Muscle of leg (tissue), 16 donors: ENCODE measurements at places on chromosomes 1 and 21.

GRCh38 chr1:84299536-84300170, 1.9 kb upstream of the SAMD13 start:
- peak overlapping the region; percentile 92 for H3K4me3 ChIP-seq
- no peaks in the 10 kb centered on the region for H3K36me3 ChIP-seq
- H3K27ac ChIP-seq, result peak overlapping the region; percentile 90
- no peaks in the 10 kb centered on the region for H3K27me3 ChIP-seq

- H3K27ac ChIP-seq, result peak overlapping the region; percentile 82
- H3K27me3 ChIP-seq, result no peaks in the 10 kb centered on the region
- no peak overlapping the region for H3K4me3 ChIP-seq
- H3K4me1 ChIP-seq, result peaks cover 54% of the 10 kb centered on the region
- peaks cover 17% of the 10 kb centered on the region for H3K36me3 ChIP-seq
- DNase-seq, result peak; percentile 74
Measured at GRCh38 chr1:9239622-9240401, 5.2 kb downstream of the H6PD start.

DNA sequence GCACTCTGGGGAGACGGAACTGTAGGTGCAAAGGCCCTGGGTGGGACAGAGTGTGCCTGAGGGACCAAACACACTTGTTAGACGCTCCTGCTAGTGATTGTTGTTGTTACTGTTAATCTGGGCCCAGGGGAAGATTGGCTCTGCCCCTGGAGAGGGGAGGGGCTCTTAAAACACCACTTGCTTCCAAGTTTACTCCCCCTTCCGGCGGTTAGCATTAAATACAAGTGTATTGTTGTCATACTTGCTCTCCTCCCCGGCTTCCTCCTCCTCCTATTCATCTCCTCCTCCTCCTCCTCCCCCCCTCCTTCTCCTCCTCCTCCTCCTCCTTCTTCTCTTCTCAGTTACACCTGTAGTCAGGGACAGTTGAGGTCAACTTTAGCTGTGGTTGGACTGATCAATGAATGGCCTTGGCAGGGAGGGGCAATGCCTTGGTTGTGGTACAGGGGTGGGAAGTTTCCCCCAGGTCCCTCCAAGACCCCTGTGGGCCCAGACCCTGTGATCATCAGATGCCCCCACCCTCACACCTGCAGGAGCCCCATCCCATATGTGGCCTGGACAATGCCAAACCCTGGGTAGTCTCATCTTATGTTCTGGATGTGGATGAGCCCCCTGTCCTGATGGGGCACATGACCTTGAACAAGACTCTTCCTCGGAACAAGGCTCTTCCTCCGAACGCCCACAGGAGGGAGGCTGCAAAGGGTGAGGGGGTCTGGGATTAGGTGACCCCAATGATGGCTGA, 217.3 kb downstream of the PTPRU start:
- H3K4me3 ChIP-seq, result no peak overlapping the region
- no peaks in the 10 kb centered on the region for H3K36me3 ChIP-seq
- peak; percentile 28 for DNase-seq
- peaks cover 3% of the 10 kb centered on the region for H3K27me3 ChIP-seq

DNA sequence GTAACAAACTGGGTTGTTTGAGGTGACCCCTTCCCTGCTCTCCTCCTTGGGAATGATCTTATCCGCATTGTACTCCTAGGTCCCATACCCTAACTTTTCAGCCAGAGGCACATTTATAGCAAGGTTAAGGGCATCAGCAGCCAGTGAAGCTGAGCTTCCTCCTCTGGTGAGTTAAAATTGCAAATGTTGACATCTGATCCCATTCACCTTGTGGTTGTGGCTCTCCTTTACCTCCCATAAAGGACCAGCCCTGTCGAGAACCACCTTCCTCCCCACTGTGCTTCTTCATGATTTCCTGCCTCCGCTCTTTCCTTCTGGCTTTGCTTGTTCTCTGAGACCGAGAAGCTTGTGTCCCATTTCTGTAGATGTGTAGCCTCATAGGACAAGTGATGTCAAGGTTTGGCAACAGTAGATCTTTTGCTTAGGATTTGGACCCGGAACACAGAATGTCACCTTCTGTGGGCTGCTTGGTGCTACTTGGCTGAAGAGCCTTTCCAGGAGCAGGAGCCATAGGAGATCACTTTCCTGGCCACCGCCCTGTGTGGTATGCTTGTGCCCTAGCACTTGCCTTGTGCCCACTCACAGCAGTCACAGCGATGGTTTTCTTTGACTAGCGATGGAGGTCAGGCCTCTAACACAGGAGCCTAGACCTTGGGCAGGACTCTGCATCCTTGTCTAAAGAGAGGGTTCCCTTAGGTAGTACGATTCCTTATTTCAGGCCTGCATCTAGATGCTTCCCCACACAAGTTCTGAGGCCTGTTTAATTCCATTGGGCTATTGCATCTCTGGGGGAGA, 18.8 kb downstream of the SZRD1 start:
- H3K4me3 ChIP-seq, result no peak overlapping the region
- peaks cover 40% of the 10 kb centered on the region for H3K4me1 ChIP-seq
- no peaks in the 10 kb centered on the region for H3K27me3 ChIP-seq
- peak overlapping the region; percentile 69 for H3K27ac ChIP-seq
- no peak for DNase-seq
- no peaks in the 10 kb centered on the region for H3K36me3 ChIP-seq

DNA sequence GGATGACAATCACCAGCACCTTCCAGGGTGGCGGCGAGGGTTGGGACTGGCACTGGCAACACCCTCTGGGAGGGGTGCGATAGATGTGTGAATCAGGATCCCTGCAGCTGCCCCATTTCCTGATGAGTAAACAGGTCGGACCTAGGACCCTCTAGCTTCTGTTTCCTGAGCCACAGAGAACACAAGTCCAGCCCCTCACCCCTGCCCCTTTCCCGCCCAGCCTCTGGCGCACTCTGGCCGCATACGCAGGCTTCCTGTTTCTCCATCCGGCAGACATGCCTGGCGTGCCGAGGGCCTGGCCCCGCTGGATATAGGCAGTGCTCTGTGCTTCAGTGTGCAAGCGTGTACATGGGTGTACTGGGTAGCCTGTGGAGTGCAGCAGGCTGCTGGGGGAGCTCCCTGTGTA, 4.6 kb downstream of the PEAR1 start:
- peaks cover 78% of the 10 kb centered on the region for H3K4me1 ChIP-seq
- peak; percentile 84 for DNase-seq
- H3K36me3 ChIP-seq, result peaks cover 2% of the 10 kb centered on the region
- peak overlapping the region; percentile 77 for H3K27ac ChIP-seq

DNA sequence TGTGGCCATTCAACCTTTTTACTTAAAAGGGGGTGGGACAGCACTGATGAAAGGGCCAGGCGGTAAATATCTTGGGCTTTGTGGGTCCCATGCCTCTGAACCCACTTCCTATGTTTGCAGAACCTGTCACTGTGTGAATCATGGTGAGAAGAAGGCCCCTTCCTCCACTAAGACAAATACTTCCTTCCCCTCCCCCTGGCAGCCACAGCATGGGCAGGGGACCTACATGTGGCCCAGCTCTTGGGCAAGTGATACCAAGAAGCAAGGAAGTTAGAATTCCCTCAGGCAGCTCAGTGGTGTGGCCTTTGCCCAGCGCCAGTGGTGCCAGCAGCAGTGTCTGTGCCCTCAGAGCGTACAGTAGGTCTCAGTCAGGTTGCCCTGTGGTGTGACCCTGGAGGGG, 168.6 kb downstream of the TRIM33 start:
- H3K36me3 ChIP-seq, result no peaks in the 10 kb centered on the region
- no peak for DNase-seq

DNA sequence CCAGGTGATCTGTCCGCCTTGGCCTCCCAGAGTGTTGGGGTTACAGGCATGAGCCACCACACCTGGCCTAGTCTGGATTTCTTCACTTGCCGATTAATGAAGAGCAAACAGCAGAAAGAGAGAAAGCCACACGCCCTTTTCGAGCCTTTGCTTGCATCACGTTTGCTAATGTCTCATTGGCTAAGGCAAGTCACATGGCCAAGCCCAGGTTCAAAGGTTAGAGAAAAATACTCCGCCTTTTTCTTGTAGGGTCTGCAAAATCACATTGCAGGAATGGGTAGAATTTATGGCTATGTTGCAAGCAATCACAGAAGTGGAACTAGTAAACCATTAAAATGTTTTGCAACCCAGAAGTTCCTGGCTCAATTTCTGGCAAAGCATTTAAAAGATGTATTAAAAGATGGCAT, 26.8 kb upstream of the BACH1 start:
- H3K27me3 ChIP-seq, result no peaks in the 10 kb centered on the region
- H3K4me3 ChIP-seq, result no peak overlapping the region
- no peak overlapping the region for H3K27ac ChIP-seq
- H3K36me3 ChIP-seq, result no peaks in the 10 kb centered on the region
- no peak for DNase-seq

DNA sequence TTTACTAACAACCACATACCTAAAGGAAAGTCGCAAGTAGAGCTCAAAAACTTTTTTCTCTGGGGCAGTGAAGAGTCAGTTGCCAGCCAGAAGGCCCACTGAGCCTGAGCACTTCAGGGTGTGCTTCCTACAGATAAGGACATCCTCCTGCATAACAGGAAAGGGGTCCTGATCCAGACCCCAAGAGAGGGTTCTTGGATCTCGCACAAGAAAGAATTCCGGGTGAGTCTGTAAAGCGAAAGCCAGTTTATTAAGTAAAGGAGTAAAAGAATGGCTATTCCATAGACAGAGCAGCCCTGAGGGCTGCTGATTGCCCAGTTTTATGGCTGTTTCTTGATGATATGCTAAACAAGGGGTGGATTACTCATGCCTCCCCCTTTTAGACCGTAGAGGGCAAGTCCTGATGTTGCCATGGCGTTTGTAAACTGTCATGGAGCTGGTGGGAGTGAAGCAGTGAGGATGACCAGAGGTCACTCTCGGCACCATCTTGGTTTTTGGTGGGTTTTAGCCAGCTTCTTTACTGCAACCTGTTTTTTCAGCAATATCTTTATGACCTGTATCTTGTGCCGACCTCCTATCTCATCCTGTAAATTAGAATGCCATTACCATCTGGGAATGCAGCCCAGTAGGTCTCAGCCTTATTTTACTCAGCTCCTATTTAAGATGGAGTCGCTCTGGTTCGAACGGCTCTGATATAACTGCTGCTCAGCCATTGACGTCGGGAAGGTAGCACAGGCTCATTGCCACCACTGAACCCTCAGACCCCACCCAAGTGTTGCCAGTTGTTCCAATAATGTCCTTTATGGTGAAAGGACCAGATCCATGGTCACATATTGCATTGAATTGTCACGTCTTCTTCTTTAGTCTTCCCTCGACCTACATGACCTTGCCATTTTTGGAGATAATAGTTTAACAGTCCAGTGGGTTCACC, 96.6 kb upstream of the ERRFI1 start:
- H3K4me3 ChIP-seq, result no peak overlapping the region
- no peaks in the 10 kb centered on the region for H3K36me3 ChIP-seq

- peaks cover 2% of the 10 kb centered on the region for H3K4me1 ChIP-seq
- H3K36me3 ChIP-seq, result no peaks in the 10 kb centered on the region
- H3K4me3 ChIP-seq, result no peak overlapping the region
- DNase-seq, result no peak
Measured at GRCh38 chr1:111197598-111198284, 2.7 kb downstream of the DENND2D start.

GRCh38 chr1:239662950-239663349, 276.6 kb downstream of the CHRM3 start:
- DNase-seq, result no peak
- no peaks in the 10 kb centered on the region for H3K27me3 ChIP-seq
- H3K4me3 ChIP-seq, result no peak overlapping the region
- H3K27ac ChIP-seq, result no peak overlapping the region

DNA sequence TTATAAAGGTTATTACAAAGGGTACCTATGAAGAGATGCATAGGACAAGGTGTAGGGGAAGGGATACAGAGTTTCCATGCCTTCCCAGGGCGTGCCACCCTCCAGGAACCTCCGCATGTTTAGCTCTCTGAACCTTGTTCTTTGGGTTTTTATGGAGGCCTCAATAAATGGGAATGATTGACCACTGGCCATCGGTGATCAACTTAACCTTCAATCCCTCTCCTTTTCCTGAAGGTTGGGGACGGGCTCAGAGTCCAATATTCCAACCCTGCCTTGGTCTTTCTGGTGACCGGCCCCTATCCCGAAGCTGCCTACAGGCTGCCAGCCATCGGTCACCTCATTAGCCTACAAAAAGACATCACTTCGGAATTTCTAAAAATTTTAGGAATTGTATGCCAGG, 11.7 kb downstream of the CD244 start:
- H3K27ac ChIP-seq, result no peak overlapping the region
- H3K4me3 ChIP-seq, result no peak overlapping the region
- DNase-seq, result no peak
- no peaks in the 10 kb centered on the region for H3K27me3 ChIP-seq

DNA sequence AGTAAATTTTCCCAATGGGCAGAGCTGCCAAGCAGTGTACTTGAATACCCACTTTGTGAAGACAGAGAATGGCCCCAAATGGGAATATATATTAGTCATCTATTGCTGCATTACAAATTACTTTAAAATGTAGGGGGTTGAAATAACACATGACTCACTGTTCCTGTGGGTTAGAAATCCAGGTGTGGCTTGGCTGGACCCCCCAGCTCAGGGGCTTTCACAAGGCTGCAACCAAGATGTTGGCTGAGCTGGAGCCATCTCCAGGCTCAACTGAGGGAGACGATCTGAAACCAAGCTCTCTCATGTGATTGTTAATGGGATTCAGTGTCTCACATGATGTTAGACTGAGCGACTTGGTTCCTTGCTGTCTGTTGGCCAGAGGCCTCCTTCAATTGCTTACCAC, 33.4 kb upstream of the ARHGAP29 start:
- no peaks in the 10 kb centered on the region for H3K36me3 ChIP-seq
- peaks cover 10% of the 10 kb centered on the region for H3K4me1 ChIP-seq
- no peak for DNase-seq
- H3K27me3 ChIP-seq, result no peaks in the 10 kb centered on the region
- H3K27ac ChIP-seq, result no peak overlapping the region
